Activated T-cell treated with anti-CD3 and anti-CD28 coated beads, Interleukin-2, amount 50 U/mL, for 72 hours (primary cell): ENCODE measurements at places on chromosomes 6 and 20.

DNA sequence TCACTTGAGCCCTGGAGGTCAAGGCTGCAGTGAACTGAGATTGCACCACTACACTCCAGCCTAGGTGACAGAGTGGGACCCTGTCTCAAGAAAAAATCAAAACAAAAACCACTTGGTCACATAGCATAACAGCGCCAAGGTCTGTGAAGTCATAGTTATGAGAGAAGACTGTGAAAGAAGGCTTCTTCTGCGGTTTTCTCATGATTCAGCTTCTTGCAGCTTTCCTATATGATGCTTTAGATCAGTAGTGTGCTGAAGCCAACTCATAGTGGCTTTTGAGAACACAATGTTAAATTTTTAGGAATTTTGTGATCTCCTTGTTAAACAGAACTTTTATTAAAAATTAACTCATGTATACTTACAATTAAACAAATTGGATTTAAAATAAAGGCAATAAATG is 136.2 kb upstream of the GLP1R start:
- DNase-seq, result no peak

GRCh38 chr20:47638851-47639250 is 137.2 kb downstream of the NCOA3 start:
- no peak for DNase-seq

DNA sequence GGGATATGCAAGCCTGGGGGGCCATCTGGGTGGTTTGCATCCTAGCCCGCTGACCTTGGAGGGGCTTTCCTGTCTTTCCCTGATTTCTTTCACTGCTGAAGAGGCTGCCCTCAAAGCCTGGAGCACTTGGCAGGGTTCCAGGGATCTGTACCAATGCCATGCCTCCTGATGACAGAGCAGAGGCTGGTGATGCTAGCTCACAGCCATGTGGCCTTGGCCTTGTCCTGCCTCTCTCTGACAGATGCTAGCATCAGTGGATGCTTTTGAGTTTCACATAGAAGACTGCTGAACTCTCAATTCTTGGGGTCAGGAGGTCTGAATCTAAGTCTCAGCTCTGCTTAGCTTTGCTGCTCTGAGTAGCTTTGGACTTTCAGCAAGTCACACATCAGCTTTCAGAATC is 21.9 kb upstream of the RREB1 start:
- DNase-seq, result no peak

DNA sequence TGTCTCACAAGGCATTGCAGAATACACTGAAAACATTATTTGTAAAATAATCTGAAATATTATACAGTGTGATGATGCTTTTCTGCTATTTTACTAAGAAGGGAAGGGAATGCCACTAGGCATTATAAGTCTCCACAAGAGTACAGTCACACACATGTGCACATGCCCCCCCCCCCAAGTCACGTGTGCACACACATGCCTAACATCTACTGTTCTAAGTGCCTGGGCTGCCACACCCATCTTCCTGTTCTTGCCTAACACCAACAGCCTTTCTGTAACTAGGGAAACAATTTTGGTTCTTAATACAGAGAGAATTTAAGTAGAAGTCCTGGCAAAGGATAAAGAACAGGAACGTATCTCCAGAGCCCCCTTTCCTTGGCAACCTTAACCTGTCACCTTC is 58.2 kb upstream of the BCLAF1 start:
- DNase-seq, result no peak
